ENCODE measurements at places on chromosomes 13 and 19. TPM values are rescaled to one million over a fixed set of nuclear protein-coding genes. Genes with fewer than 3 reads are reported as not detected.

GRCh38 chr13:50990818-50991506 is 81.4 kb downstream of the RNASEH2B start:
- no peaks in the 10 kb centered on the region for H3K36me3 ChIP-seq
- H3K27ac ChIP-seq, result no peak overlapping the region
- H3K4me1 ChIP-seq, result no peaks in the 10 kb centered on the region
- no peaks in the 10 kb centered on the region for H3K27me3 ChIP-seq
- H3K4me3 ChIP-seq, result no peak overlapping the region
- no peak for DNase-seq

GRCh38 chr19:6705931-6706632 is 14.4 kb downstream of the C3 start:
- no peak overlapping the region for H3K27ac ChIP-seq
- H3K4me3 ChIP-seq, result no peak overlapping the region
- peaks cover 12% of the 10 kb centered on the region for H3K27me3 ChIP-seq

DNA sequence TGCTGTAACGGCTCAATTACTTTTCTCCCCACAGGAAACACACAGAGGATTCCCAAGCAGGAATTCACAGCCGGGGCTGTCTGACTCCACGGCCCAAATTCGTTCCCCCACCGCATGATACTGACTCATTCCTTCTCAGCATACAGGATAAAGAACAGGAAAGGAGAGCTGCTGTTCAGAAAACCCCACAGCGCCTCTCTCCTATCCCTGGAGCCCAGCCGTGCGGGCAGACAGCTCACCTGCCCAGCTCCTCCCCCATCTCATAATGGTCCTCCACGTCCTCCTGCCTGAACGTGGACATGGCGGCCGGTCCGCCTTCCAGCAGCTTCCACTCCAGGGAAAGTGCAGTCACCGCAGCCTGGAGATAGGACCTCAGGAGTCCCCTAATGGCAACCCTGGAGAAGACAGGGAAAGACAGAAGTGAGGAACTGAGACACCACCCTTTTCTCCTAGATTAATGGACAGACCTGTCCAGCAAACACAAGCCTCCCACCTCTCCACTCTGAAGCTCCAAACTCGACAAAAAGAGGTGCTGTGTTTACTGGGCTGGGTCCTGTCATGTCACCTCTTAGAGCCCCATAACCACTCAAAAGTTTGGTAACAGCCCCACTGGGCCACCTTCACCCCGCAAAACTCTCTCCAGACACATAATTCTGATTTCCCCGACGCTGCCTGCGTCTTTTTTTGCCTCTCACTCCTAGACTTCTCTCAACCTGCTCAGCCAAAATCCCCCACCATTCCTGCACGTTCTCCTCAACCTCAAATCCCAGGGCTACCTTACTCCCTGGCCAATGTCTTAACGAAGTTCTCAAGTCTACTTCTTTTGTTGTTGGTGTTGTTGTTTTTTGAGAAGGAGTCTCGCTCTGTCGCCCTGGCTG is 1.2 kb downstream of the DAPK3 start:
- peaks cover 26% of the 10 kb centered on the region for H3K36me3 ChIP-seq
- DNase-seq, result no peak
- H3K27me3 ChIP-seq, result no peaks in the 10 kb centered on the region

DNA sequence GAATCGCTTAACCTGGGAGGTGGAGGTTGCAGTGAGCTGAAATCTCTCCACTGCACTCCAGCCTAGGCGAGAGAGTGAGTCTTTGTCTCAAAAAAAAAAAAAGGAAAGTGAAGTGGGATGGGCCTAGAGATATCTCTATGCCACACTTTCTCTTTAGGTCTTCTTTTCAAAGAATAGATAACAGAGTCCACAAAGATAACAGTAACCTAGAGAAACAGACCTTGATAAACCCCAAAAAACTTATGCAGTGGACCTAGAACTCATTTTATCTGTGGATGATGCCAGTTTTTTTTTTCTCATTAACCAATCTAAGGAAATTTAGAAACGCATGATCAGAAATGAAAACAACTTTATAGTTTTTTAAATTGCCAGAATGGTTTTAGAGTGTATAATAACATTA is 227.4 kb downstream of the LHFPL6 start:
- no peak for DNase-seq
- no peak overlapping the region for H3K27ac ChIP-seq
- H3K4me1 ChIP-seq, result no peaks in the 10 kb centered on the region
- peaks cover 2% of the 10 kb centered on the region for H3K27me3 ChIP-seq
- no peaks in the 10 kb centered on the region for H3K36me3 ChIP-seq

- no peaks in the 10 kb centered on the region for H3K27me3 ChIP-seq
- peaks cover 10% of the 10 kb centered on the region for H3K36me3 ChIP-seq
- H3K4me3 ChIP-seq, result no peak overlapping the region
- no peak for DNase-seq
- H3K27ac ChIP-seq, result no peak overlapping the region
- no peaks in the 10 kb centered on the region for H3K4me1 ChIP-seq
These were observed 5.4 kb upstream of the ZNF765 start for GRCh38 chr19:53389571-53389970.

GRCh38 chr13:113794086-113794485 is 35.1 kb downstream of the TMEM255B start:
- no peaks in the 10 kb centered on the region for H3K36me3 ChIP-seq
- no peaks in the 10 kb centered on the region for H3K27me3 ChIP-seq
- no peak for DNase-seq
- H3K27ac ChIP-seq, result no peak overlapping the region
- H3K4me3 ChIP-seq, result no peak overlapping the region
- no peaks in the 10 kb centered on the region for H3K4me1 ChIP-seq

DNA sequence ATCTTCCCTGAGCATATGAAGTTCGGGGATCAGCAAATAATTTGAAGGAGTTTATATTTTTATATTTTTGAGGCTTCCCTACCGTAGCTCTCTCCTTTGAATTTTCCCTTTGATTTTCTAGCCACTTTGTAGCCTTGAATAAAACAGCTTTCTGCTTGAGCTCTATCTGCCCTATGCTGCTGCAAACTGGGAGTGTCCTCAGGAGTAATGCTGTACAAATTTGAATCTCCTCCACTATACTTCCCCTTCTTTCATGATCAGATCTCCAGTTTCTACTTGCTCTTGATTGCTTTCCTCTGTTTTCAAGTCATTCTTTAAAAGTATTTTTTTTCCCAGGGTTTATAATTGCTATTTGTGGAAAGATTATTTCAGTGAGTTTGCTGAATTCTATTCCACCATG is 14.6 kb downstream of the PDS5B start:
- no peaks in the 10 kb centered on the region for H3K36me3 ChIP-seq
- H3K4me1 ChIP-seq, result no peaks in the 10 kb centered on the region
- no peak overlapping the region for H3K27ac ChIP-seq
- no peaks in the 10 kb centered on the region for H3K27me3 ChIP-seq
- no peak overlapping the region for H3K4me3 ChIP-seq

DNA sequence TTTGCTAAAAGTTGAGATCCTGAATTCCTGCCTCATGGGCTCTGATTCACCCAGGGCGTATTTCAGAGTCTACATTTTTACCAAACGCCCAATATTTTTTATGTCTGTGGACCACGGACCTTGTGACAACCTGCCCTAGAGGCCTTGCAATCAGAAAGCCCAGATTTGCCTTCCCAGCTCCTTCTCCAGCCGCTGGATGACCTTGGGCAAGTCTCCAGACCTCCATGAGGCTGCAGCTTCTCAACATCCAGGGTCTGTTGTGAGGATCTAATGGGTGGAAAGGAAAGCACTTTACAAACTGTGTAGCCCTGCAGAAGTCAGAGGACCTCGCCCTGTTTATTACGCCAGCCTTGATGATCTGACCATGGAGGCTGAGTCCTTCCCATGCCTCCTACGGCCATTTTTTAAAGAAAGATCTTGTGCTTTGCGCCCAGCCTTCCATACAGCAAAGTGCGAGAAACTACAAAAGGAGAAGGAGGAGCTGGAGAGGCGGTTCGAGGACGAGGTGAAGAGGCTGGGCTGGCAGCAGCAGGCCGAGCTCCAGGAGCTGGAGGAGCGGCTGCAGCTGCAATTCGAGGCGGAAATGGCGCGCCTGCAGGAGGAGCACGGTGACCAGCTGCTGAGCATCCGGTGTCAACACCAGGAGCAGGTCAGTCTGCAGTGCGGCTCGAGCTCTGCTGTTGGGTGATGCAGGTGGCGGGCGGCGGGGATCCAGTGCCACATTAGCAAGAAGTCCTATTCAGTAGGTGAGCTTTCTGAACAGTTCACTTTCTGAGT is 115.6 kb downstream of the SLC7A1 start:
- H3K4me3 ChIP-seq, result no peak overlapping the region
- H3K27me3 ChIP-seq, result no peaks in the 10 kb centered on the region
- H3K4me1 ChIP-seq, result peaks cover 2% of the 10 kb centered on the region
- H3K27ac ChIP-seq, result no peak overlapping the region
- no peak for DNase-seq

DNA sequence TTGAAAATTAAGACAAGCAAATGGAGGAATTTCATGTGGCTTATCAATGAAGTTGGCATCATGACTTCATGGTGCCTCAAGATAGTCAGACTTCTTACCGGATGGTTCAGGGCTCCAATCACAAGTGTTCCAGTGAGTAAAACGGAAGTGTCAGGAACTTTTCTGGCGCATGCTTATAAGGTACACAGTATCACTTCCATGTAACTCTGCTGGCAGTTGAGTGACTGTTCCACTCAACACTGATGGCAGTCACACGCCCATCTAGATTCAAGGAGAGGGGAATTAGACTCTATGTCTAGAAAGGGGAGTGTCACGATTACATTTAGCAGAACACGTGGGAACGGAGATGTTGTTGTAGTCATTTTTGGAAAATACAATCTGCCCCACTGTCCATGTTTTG is 114.3 kb downstream of the KCTD15 start:
- DNase-seq, result no peak
- no peak overlapping the region for H3K4me3 ChIP-seq
- no peaks in the 10 kb centered on the region for H3K27me3 ChIP-seq
- no peaks in the 10 kb centered on the region for H3K36me3 ChIP-seq
- no peak overlapping the region for H3K27ac ChIP-seq
- no peaks in the 10 kb centered on the region for H3K4me1 ChIP-seq

GRCh38 chr19:35718345-35719041 is 690 bp downstream of the KMT2B start:
- H3K27ac ChIP-seq, result no peak overlapping the region
- no peaks in the 10 kb centered on the region for H3K27me3 ChIP-seq
- peak overlapping the region; percentile 86 for H3K4me3 ChIP-seq
- H3K4me1 ChIP-seq, result peaks cover 25% of the 10 kb centered on the region

DNA sequence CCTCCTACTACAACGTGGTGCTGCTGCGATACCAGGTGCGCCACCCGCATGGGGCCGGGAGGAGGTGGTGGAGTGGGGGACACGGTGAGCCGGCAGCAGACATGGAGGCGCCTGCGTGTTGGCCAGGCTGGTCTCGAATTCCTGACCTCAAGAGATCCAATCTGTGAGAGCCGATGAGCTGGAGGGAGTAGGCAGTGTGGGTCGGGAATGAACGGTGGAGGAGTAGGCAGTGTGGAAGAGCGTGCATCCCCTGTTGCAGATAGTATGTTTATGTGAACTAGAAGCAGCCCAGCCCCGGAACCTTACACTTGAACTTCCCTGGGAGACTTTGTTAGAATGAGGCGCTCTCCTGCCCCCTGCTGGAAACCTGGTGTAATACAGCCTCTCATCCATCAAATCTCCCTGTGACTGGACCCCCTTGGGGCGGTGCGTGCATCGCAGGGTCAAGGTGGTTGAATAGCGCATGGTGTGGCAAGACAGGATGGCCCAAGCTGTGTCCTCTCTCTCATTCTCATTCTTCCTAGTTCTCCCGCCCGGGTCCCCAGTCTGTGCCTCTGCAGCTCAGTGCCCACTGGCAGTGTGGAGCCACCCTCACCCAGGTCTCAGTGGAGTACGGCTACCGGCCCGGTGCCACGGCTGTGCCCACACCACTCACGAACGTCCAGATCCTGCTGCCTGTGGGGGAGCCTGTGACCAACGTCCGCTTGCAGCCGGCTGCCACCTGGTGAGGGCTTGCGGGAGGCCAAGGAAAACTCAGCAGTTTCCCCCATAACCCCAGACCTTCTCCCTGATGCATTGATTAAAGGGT is 10.5 kb upstream of the B3GNT3 start:
- no peaks in the 10 kb centered on the region for H3K27me3 ChIP-seq
- H3K4me3 ChIP-seq, result no peak overlapping the region
- H3K36me3 ChIP-seq, result peaks cover 3% of the 10 kb centered on the region

DNA sequence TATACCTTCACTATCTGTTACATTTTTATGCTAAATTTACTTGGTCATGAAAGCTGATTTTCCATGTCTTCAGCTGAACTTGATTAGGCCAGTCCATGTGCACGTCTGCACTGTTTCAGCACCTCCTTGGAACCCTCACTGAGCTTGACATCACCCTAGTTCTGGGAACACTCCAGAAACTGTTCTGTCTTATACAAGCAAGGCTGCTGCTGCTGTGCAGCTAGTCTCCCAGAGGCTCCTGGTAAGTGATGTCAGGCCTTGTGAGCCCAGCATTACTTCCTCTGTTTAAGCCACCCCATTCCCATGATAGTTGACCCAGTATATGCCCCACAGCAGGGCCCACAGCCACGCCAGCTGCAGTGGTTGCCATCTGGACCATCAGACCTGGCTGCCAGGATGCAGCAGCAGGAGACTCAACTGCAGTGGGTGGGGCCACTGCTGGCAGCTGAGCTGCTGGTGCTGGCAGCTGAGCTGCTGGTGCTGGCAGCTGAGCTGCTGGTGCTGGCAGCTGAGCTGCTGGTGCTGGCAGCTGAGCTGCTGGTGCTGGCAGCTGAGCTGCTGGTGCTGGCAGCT is 90.5 kb upstream of the AKAP11 start:
- no peaks in the 10 kb centered on the region for H3K36me3 ChIP-seq
- no peak overlapping the region for H3K27ac ChIP-seq
- H3K4me1 ChIP-seq, result no peaks in the 10 kb centered on the region
- H3K27me3 ChIP-seq, result no peaks in the 10 kb centered on the region

The GPR12 gene
- total RNA-seq, result 0.15 TPM

The MAB21L1 gene
- not detected for total RNA-seq

The SAMD4B gene
- total RNA-seq, result 161 TPM

The MRI1 gene
- total RNA-seq, result 24.5 TPM

The GRIN3B gene
- 0.45 TPM for total RNA-seq

The ZNF320 gene
- total RNA-seq, result 26.8 TPM

The C13orf46 gene
- 0.21 TPM for total RNA-seq

The ERICH6B gene
- not detected for total RNA-seq

The KLK4 gene
- not detected for total RNA-seq
